ENCODE measurements at places on chromosomes 16 and 17.

DNA sequence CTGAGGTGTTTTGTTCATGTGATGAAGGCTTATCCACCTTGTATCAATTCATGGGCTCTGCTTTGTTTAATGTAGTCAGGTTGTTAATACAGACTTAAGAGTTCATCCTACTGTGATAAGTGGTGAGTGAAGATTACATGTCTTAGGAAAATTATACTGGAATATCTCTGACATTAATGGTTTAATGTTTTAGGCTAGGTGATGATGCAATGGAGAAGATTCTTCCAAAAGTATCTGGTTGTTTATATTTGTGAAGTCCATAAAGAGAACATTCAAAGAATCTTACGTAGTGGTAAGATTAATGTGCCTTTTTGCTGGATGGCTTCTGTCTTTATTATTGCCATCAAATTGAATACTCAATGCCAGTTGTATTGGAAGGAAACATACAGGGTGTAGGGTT is 236.4 kb downstream of the BCAS3 start:
- H3K4me1 ChIP-seq, result peaks cover 5% of the 10 kb centered on the region
- H3K27me3 ChIP-seq, result no peaks in the 10 kb centered on the region
- H3K4me3 ChIP-seq, result no peak overlapping the region
- DNase-seq, result no peak
- no peak overlapping the region for H3K27ac ChIP-seq
- H3K36me3 ChIP-seq, result no peaks in the 10 kb centered on the region

DNA sequence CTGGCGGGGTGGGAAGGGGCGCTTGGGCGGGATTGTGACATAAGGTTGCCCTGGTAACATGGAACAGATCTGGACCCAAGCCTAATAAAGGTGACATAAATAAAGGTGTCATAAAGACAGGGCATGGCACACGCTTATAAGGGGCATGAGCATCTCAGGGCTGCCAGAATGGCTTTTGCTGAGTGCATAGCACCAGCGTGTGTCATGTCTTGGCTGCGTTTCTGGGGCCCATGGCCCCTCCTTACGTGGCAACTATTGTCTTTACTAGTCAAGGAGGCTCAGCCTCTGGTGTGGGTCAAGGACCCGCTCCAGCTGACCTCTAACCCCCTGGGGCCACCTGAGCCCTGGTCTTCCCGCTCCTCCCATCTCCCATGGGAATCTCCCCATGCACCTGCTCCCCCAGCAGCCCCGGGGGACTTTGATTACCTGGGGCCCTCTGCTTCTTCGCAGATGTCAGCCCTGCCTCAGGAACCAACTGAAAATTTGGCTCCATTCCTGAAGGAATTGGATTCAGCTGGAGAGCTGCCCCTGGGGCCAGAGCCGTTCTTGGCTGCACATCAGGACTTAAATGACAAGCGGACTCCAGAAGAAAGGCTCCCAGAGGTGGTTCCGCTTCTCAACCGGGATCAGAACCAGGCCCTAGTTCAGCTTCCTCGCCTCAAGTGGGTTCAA is 13.9 kb downstream of the LRRC37B start:
- no peak overlapping the region for H3K4me3 ChIP-seq
- no peak for DNase-seq
- H3K27ac ChIP-seq, result no peak overlapping the region
- no peaks in the 10 kb centered on the region for H3K27me3 ChIP-seq
- no peaks in the 10 kb centered on the region for H3K4me1 ChIP-seq

DNA sequence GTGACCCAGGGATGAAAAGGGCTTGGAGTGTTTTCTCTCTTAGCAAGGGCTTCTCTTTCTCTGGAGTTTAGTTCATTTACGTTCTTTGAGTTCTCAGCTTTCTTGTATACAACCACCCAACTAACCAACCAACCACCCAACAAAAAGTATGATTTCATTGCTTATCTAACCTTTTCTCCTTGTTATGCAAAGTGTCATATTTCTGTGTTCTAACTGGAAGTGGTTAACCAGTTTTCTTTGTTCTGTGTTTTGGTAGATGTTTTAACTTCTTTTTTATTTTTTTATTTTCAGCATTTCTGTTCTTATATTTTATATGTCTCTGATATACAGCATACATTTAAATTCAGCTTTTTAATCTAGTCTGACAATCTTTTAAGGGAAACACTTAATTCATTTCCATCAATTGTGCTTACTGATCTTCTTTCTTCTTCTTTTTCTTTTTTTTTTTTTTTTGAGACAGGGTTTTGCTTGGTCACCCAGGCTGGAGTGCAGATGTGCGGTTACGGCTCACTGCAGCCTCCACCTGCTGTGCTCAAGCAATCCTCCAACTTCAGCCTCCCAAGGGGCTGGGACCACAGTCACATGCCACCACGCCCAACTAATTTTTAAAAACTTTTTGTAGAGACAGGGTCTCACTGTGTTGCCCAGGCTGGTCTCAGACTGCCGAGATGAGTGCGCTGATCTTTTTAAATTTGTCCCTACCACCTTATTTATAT is 29.6 kb downstream of the NLK start:
- no peak overlapping the region for H3K4me3 ChIP-seq
- H3K4me1 ChIP-seq, result no peaks in the 10 kb centered on the region
- no peaks in the 10 kb centered on the region for H3K36me3 ChIP-seq

- H3K27me3 ChIP-seq, result no peaks in the 10 kb centered on the region
- H3K4me1 ChIP-seq, result no peaks in the 10 kb centered on the region
- DNase-seq, result no peak
These were observed 542.2 kb downstream of the CDH11 start for GRCh38 chr16:64579712-64580111.

GRCh38 chr16:19212059-19212458 is 44.0 kb downstream of the SYT17 start:
- no peak overlapping the region for H3K4me3 ChIP-seq
- no peaks in the 10 kb centered on the region for H3K36me3 ChIP-seq
- no peak overlapping the region for H3K27ac ChIP-seq
- no peaks in the 10 kb centered on the region for H3K27me3 ChIP-seq
- no peak for DNase-seq
- no peaks in the 10 kb centered on the region for H3K4me1 ChIP-seq

- H3K4me3 ChIP-seq, result peak within 1 kb of the TSS; percentile 61
- H3K27me3 ChIP-seq, result no peaks in the 10 kb centered on the region
- H3K4me1 ChIP-seq, result peaks cover 45% of the 10 kb centered on the region
- no peak for DNase-seq
- H3K36me3 ChIP-seq, result no peaks in the 10 kb centered on the region
These were observed at the start of gene ABCC3 for GRCh38 chr17:50634224-50634914. ABCC3 (plus strand) TSS chr17:50634881; CDS start chr17:50634937, 56 bp downstream.
